ENCODE measurements at places on chromosomes 2 and 18. TPM values are rescaled to one million over a fixed set of nuclear protein-coding genes. Genes with fewer than 3 reads are reported as not detected.

GRCh38 chr18:39260565-39260964 lies 1695.0 kb upstream of the CELF4 start:
- no peak for DNase-seq

- DNase-seq: peak; percentile 48
Observed at GRCh38 chr2:236968101-236968879, 117.4 kb upstream of the COPS8 start.

GRCh38 chr2:58834404-58834803 lies 593.3 kb upstream of the FANCL start:
- peak; percentile 25 for DNase-seq

DNA sequence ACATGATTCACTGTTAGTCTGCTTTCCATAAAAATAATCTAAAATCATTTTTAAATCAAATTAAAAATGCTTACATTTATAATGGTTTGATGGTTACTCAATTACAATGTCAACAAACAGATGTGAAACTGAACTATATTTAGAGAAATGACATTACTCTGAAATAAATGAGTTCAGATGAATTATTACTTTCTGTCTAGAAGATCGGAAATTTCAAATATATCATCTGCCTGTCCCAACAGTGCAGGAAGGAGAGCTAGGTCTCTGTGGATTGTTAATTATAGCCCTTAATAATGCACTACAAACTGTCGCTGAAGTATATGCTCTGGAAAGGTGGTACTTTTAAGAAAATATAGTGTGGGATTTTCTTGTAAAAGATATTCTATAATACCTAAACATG lies 109.8 kb downstream of the DSEL start:
- DNase-seq: no peak

DNA sequence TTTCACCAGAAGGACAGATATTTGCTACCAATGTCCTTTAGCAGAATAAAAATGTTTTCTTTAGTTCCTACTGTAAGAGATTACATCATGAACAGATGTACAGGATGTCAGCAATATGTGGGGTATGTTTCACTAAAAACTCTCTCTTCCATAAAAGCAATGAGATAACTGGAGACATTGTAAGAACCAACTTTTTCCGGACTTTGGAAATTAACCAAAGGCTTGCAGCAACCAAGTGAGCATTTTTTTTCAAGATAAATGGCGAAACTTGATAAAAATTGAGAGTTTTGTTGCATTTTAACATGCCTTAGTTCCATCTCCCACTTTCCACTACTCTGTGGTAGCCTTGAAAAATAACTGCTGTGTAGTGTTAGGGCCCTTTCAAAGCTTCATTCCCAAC lies 429.8 kb upstream of the CDH2 start:
- DNase-seq: no peak

DNA sequence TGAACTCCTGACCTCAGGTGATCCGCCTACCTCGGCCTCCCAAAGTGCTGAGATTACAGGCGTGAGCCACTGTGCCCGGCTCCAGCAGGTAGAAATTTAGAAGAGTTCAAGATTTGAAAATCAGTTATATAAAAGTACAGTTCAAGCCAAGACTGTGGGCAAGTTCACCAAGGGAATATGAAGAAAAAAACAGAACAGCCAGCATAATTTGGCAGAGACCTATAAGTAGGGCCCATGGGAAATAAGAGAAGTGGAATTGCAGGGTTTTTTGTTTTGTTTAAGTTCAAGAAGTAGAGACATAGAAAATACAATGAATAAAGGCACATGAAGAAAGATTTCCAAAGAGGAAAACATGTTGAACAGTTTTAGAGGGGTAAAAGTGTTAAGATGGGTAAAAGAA lies 57.9 kb downstream of the BAZ2B start:
- no peak for DNase-seq

GRCh38 chr2:121085801-121086200 lies 199.2 kb downstream of the TFCP2L1 start:
- DNase-seq: no peak

- no peak for DNase-seq
Observed at GRCh38 chr2:10546975-10547391, 98.9 kb upstream of the ODC1 start.

- peak; percentile 34 for DNase-seq
Observed at GRCh38 chr2:102619414-102620319, at the start of gene SLC9A2. TSS of gene SLC9A2 (plus strand) at chr2:102619553. CDS start at chr2:102619849, 296 bp downstream.

GRCh38 chr2:96642564-96643360 lies at the start of gene FER1L5:
TSS of gene FER1L5 (plus strand) at chr2:96642764. CDS start at chr2:96642837, 73 bp downstream.
- no peak for DNase-seq

- no peak for DNase-seq
Observed at GRCh38 chr2:160005476-160005875, 56.9 kb downstream of the PLA2R1 start.

GRCh38 chr2:138421971-138422335 lies 79.6 kb upstream of the SPOPL start:
- no peak for DNase-seq

DNA sequence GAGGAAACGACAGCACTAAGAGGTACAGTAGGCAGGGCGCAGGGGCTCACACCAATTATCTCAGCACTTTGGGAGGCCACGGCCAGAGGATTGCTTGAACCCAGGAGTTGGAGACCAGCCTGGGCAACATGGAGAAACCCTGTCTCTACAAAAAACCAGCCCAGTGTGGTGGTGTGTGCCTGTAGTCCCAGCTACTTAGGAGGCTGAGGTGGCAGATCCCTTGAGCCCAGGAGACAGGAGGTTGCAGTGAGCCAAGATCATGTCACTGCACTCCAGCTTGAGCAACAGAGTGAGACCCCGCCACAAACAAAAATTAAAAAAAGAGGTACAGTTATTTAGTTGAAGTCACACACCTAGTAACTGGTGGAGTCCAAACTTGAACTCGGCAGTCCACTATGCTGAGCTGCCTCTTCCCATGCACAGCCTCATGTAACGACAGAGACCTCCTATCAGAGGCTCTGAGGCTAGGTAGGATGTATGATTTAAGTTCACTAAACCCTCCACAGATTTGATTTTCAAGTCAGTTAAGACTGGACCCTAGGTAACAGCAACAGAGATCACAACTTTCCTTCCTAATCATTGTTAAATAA lies 8.7 kb downstream of the STK17B start:
- DNase-seq: no peak

GRCh38 chr2:217804338-217804737 lies 198.5 kb downstream of the TNS1 start:
- no peak for DNase-seq

GRCh38 chr2:169105476-169105875 lies 36.1 kb downstream of the DHRS9 start:
- DNase-seq: no peak

- DNase-seq: no peak
Observed at GRCh38 chr18:35387152-35387571, 10.0 kb upstream of the ZNF396 start.

DNA sequence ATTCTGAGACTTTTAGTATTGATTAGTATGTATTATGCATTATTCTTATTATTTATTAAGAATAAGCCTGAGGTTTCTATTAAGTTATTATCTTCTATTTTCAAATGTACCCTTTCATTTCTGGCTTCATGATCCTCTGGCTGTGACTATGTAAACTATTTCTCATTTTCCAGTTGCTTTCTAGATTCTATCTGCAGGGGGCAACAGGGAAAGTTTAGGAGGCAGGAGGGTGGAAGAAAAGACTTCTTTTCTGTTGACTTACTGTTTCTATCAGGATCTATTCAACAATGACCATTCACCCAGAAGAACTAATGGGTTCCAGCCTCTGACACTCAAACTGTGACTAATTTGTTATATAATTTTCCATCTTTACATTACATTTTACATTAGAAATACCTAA lies 653.4 kb upstream of the FSHR start:
- DNase-seq: no peak

DNA sequence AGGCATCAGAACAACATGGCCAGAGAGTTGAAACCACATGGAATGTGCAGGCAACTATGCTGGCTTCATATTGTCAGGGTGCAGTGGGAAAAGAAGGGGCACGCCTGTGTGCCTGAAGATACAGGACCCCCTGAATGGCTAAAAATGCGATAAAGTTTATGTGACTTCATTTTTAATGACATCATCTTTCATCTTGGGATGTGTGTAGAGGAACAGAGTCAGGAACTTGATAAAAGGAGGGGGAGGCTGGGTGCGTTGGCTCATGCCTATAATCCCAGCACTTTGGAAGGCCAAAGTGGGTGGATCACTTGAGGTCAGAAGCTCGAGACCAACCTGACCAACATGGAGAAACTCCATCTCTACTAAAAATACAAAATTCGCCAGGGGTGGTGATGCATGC lies 872.6 kb downstream of the TDRD15 start:
- DNase-seq: no peak

- DNase-seq: no peak
Observed at GRCh38 chr2:62471816-62472215, 34.2 kb downstream of the TMEM17 start.

- no peak for DNase-seq
Observed at GRCh38 chr2:953408-953807, 2.8 kb downstream of the SNTG2 start.

DNA sequence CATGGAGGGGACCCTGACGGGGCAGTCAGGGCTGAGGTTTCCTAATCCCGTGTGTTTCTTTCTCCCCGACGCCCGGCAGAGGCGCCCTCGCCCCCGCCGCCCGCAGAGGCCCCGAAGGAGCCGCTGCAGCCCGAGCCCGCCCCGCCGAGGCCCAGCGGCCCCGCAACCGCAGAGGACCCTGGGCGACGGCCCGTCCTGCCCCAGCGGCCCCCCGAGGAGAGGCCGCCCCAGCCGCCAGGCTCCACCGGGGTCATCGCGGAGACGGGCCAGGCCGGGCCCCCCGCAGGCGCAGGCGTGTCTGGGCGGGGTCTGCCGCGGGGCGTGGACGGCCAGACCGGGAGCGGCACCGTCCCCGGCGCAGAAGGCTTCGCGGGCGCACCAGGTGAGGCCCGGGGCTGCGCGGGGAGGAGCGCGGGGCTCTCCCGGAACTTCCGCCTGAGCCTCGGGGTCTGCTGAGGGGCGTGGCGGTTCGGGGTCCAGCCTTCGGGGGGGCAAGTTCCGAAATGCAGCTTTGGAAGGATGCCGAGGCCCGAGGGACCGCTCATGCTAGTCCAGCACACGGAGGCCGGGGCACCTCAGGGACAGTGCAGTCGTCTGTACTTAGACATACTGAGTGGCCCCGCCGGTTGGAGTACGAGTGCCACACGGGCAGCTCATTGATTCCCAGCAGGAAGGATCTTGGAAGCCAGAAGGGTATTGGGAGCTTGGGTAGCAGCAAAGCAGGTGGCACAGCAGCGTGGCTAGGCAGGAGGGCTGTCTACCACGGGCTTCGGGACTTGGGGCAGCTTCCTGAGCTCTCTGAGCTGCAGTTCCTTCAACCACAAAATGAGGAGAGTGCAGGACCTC lies 60.1 kb downstream of the EMILIN2 start:
- peak; percentile 23 for DNase-seq

DNA sequence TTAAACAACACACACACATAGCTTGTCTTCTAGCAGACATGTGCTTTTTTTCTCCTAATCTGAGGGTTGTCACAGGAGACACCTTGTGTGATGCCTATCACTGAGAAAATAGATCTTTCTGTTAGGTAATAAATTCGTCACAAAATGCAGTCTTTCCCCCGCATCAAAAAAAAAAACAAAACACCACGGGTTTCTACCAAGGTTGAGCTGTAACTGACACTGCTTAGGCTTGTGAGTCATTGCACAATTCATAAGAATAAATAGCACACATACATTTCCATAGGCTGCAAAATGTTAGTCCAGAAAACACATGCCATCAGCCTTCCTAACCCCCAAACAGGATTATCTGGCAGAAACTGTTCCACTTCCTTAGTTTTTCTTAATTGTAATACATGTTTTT lies 6.5 kb downstream of the TMEM163 start:
- DNase-seq: no peak

DNA sequence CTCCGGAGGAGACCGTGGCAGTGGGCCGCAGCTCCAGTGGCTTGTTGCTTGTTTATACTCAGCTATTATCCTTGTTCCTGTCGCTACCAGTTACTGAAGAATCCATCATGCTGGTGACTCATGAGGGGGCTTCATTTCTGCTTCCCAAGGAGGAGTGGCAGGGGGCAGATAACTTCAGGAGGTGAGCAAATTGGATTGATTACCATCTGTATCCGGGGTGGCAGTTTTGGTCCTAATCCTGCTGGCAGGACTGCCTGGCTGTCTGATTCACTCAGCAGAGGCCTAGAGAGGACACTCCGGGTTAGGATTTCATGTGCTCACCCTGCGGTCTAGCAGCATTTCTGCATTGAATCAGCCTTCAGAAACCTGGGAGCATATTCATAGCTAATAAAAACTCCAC lies 230.0 kb downstream of the ACTR3 start:
- no peak for DNase-seq

- no peak for DNase-seq
Observed at GRCh38 chr2:191488135-191488534, 189.8 kb upstream of the NABP1 start.

- DNase-seq: peak; percentile 15
Observed at GRCh38 chr2:47437287-47437686, 34.3 kb downstream of the MSH2 start.

- no peak for DNase-seq
Observed at GRCh38 chr18:505483-506122, 5.1 kb upstream of the COLEC12 start.

DNA sequence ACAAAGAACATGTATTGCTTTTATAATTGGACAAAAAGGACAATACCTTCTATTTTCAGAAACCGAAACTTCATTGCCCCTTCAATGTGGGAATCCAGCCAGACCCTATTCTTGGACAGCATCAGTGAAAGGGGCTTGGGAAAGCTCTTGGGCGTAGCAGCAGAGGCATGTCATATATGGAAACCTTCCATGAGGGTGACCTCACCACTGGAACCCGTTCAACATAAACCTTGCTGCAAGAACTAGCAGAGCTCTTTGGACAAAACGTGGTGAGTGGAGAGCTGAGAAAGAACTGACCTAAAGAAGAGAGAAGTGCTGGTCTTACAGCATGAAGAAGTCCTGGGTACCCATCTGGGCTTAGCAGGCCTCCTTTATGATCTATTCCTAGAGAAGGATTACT lies 22.7 kb upstream of the ACTG2 start:
- no peak for DNase-seq

- DNase-seq: no peak
Observed at GRCh38 chr2:118539290-118539689, 308.2 kb downstream of the EN1 start.

GRCh38 chr2:120856421-120856862 lies 120.8 kb downstream of the GLI2 start:
- DNase-seq: no peak

GRCh38 chr2:136251197-136251884 lies 133.4 kb upstream of the CXCR4 start:
- no peak for DNase-seq

LYG2 gene
- polyA plus RNA-seq: 0.09 TPM

METTL4 gene
- polyA plus RNA-seq: 18.9 TPM

ARHGEF33 gene
- 0.55 TPM for polyA plus RNA-seq

PDCD1 gene
- 12.7 TPM for polyA plus RNA-seq

C2orf15 gene
- 2.3 TPM for polyA plus RNA-seq

ABCG8 gene
- polyA plus RNA-seq: 0.05 TPM

SERPINB12 gene
- polyA plus RNA-seq: 4.0 TPM

SLC30A3 gene
- polyA plus RNA-seq: 0.18 TPM

MERTK gene
- 16.5 TPM for polyA plus RNA-seq

DPP10 gene
- 0.02 TPM for polyA plus RNA-seq

HK2 gene
- polyA plus RNA-seq: 4.8 TPM

CD207 gene
- 2.6 TPM for polyA plus RNA-seq

PHLPP1 gene
- 3.2 TPM for polyA plus RNA-seq

All from thymus (tissue), 14 donors.